ENCODE measurements at places on chromosomes 16 and 17.
A peak's percentile ranks its signal among the peaks of the same experiment; 100 is the strongest.

GRCh38 chr17:69716556-69716955 is 302.1 kb downstream of the MAP2K6 start:
- DNase-seq = peak; percentile 77

- no peak for DNase-seq
These were observed 11.9 kb upstream of the CD300E start for GRCh38 chr17:74635418-74635817.

- no peak for DNase-seq
These were observed 95.5 kb downstream of the GNAO1 start for GRCh38 chr16:56286809-56287208.

DNA sequence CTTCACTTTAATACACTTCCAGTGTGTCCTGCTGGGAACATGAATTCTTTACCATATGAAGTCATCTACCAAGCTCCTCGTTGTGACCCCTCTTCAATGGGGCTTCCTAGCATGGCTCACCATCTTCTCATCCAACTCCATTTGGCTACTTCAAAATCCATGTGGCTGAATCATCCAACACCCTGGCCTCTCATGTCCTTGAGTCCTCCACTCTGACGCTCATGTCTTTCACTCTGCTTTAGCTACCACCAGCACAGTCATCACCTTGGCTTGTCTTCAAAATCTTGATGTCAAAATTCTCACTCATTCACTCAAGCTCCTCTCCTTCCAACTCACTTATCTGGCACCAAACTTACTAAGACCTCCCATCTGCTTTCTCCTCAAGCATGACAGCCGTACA is 35.8 kb downstream of the AMFR start:
- no peak for DNase-seq

DNA sequence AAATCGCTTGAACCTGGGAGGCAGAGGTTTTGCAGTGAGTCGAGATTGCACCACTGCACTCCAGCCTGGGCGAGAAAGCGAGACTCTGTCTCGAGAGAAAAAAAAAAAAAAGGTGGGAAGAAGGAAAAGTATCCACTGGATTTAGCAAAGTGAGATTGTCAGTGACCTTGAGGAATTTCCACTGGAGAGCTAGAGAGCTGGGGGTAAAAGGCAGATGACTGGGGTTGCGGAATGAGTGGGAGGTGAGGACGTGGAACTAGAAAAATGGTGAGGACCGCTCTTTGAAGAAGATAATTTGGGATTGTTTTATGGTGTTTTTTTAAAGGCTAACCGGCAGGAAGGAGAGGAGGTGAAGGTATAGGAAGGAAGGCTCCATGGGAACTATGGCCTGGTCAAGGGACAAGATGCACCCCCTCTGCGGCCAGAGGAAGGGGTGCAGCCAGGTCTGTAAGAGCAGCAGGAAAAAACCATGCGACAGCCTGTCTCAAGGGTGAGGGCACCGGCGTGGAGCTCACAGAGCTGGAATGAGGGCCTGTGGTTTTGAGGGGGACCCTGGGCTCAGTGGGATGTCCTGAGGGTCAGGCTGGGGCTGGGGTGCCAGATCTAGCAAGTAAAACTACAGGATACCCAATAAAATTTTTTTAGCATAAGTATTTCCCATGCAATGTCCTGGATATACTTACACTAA is 694 bp upstream of the MLST8 start:
- DNase-seq = no peak

GRCh38 chr17:18184143-18185031 is 759 bp downstream of the ALKBH5 start:
- DNase-seq = peak; percentile 19

GRCh38 chr17:32810690-32811089 is 66.2 kb downstream of the MYO1D start:
- no peak for DNase-seq

DNA sequence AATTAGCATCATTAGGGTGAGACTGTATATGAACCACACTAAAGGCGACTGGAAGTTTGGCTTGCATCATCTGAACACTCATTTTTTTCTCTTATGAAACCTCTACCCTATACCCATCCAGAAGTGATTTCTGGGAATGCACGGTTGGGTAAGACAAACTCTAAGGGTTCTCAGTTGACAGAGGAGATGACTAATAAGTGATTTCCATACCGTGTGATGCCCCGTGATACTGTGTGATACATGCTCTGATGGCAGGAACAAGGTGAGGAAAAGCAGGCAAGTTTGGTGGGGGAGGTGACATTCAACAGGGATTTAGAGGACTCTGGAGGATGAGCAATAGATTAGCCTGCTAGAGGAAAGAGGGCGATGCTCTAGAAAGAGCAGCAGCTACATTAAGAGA is 156.4 kb upstream of the CCL2 start:
- no peak for DNase-seq

DNA sequence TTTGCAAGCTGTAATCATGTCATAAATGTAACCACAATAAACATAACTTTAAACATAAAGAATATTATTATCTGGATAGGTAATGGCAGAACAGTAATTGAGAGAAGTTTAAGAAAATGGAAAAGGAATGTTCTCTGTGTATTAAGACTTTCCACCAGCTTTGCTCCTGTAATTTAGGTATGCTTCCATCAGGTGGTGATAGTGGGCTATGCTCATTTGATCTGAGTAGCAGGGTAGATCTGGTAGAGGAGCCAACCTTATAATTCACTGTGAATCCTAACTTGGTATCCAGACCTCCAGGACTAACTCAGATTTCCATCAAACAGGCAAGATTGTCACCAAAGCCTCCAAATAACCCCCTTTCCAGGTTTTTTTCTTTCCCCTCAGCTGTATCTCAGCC is 137.9 kb upstream of the ZKSCAN2 start:
- no peak for DNase-seq

DNA sequence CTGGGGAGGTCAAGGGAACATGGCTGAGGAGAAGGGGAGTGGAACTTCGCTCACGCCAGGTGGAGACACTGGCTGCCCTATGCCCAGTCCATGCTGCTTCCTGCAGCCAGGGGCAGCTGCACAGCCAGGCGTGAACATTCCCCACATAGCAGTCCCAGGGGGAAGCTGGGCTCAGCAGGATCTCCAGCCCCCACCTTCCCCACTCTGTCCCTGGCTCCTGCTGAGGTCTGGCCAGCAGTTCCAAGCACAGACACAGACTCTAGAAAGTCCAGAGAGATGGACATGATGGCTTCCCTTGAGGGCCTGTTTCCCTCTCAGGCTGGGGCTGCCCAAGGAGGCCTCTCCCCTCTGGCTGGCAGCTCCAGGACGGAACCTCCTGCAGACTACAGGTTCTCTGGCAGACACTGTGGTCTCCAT is 9.3 kb downstream of the JUP start:
- no peak for DNase-seq

GRCh38 chr16:80323808-80324195 is 217.0 kb upstream of the DYNLRB2 start:
- DNase-seq = no peak

- no peak for DNase-seq
These were observed 46.4 kb downstream of the STAT5A start for GRCh38 chr17:42334677-42335076.

- DNase-seq = no peak
These were observed 57.4 kb downstream of the PLCG2 start for GRCh38 chr16:81836279-81837054.

DNA sequence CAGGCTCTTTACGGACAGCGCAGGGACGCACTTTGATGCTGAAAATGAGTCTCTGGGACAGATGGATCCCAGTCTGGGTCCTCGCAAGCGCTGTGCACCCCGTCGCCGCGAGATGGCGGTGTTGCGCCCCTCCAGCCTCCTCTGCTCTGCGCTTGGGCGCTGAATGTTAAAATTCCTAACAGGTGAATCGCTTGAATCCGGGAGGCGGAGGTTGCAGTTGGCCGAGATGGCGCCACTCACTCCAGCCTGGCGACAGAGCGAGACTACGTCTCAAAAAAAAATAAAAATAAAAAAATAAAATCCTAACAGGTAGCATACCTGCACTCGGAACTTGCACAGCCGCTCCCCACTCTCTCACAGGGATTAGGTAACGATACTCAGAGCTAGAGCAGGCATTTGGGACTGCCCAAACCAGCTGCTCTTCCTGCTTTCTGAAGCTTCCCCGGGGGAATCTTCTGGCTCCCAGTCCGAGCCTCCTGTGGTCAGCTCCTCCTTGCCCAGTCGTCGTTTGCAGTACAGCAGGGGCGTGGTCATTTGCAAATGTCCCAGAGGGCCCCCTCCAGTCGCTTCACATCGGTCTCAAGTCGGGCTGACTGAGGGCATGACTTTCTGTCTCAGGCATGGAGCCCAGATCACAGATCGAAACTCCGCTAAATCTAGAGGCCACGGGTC is 26.2 kb upstream of the OSGIN1 start:
- DNase-seq = peak; percentile 84

GRCh38 chr17:40283662-40284061 is 4.0 kb upstream of the CDC6 start:
- no peak for DNase-seq

DNA sequence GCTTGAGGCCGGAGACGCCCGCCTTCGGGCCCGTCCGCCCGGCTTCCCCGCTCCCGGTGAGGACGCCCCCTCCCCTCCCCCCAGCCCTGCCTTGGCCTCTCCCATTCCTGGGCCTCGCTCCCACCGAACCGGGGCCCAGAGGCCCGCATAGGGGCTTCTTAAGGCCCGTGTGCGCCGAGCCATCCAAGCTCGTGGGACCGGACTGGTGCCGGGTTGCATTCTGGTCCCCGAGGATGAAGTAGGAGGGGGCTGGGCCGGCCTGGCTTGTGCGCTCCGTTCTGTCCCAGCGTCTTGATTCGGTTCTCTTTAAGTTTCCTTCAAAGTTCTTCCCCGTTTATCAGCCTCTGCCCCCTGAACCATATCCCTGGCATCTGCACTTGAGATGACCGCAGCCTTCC is 488 bp downstream of the SENP3 start:
- no peak for DNase-seq

GRCh38 chr16:12461971-12462370 is 341.7 kb downstream of the CPPED1 start:
- DNase-seq = no peak

GRCh38 chr17:49038138-49038537 is 41.0 kb downstream of the IGF2BP1 start:
- DNase-seq = no peak

GRCh38 chr17:55664287-55664686 is 58.4 kb downstream of the TMEM100 start:
- no peak for DNase-seq

- DNase-seq = no peak
These were observed 73.8 kb upstream of the ATP2A3 start for GRCh38 chr17:4038076-4038475.

GRCh38 chr17:78526231-78527025 is 50.8 kb downstream of the DNAH17 start:
- no peak for DNase-seq

GRCh38 chr17:59154292-59154720 is 680 bp downstream of the SKA2 start:
- peak; percentile 57 for DNase-seq

- DNase-seq = peak; percentile 42
These were observed 219.2 kb downstream of the C16orf78 start for GRCh38 chr16:49592546-49593423.

DNA sequence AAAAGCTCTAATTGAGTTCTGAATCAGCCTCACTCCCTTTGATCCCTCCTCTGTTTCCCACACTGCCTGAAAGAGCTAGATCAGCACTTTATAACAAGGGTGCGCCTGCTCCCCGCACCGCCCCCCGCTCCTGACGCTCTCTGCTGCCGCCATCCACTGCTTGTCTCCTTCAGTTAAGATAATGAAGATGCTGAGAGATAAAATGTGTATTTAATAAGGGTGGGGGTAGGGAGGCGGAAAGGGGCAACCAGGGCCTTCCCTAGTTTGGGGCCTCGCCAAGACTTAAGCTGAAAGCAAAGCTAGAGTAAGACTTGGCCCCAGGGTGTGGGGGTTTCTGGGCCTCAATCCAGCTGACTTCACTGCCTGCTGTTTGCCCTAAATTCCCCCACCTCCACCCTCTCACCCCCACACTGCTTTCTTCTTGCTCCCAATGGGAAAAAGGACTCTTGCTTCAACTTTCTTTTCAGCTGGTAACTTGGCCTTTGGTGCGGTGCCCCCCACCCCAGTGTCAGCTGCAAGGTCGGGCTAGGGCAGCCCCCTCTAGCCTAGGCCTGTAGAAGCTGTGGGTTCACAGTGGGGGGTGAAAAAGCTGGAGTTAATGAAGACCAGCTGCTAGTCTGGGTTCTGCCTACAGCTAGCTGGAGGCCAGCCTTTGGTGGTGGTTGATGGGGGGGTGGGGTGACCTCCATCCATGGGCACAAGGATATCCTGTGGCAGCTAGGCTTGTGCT is 1.8 kb upstream of the RARA start:
- DNase-seq = no peak

- peak; percentile 67 for DNase-seq
These were observed 664 bp downstream of the HBQ1 start for GRCh38 chr16:180681-181564.

GRCh38 chr16:57039148-57039812 is 49.9 kb downstream of the NLRC5 start:
- DNase-seq = no peak

- no peak for DNase-seq
These were observed 2.0 kb downstream of the CAMKK1 start for GRCh38 chr17:3890878-3891219.

DNA sequence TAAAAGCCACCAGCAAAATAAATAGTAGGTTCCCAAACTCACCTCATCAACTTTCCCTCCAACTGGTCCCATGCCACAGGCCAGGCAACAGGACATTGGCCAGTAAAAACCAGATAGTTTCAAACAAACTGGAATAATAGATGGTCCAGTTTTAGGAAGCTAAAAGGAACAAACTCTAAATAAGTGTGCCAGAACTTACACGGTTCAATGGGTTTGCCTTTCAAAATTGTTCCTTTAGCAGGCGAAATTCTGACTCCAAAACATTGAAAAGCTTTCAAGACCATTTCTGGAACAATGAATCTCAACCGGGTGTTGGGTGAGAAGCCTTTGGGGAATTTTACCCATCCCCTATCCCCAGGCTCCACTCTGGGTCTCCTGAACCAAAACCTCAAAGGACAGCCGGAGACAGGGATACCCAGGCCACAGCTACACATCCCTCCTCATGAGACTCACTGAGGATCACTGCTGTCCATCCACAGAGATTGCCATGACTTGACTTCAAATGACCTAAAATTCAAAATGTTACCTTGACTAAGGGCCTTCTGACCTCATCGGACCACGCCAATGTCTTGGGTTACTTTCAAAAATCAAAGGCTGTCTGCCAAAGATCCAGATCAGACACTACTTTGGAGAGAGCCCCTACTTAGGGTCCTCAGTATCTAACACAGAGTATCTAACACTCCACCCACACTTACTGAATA is 13.0 kb downstream of the AXIN2 start:
- DNase-seq = no peak

DNA sequence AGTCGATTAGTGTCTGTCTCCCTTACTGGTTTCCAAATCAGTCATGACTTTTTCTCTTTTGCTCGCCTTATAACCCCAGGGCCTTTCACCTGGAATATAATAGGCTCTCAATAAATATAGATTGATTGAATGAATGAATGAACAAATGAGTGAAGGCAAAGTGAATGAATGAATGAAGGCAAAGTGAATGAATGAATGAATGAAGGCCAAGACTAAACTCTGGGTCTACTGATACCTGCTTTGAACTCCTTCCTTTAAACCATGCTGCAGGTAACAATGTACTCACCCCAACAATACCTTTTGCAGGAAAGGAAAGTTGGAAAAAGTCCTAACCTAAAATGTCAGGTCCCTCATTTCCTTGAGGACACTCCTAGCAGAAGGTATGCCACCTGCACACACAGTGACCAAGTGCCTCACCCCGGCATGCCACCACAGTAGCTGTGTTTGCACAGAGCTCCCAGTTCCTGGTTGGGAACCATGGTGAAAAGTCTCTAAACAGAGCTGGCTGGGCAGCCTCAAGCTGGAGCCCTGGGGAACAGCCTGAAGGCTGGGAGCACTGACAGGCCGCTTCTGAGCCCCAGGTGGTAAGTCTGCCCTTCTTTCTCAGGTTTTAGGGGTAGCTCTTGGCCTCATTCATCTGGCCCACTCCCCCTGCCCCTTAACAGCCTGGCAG is 42.7 kb upstream of the ANKFN1 start:
- no peak for DNase-seq
